ENCODE measurements at places on chromosomes 3 and 15.

GRCh38 chr3:131898346-131898745 is 136.5 kb downstream of the CPNE4 start:
- no peak for DNase-seq

- peak; percentile 34 for DNase-seq
Observed at GRCh38 chr15:66611257-66612053, 45.7 kb upstream of the LCTL start.

GRCh38 chr15:98870788-98871187 is 136.8 kb downstream of the PGPEP1L start:
- DNase-seq, result no peak

- no peak for DNase-seq
Observed at GRCh38 chr15:83046558-83047127, 20.4 kb downstream of the BTBD1 start.
